Astrocyte of the spinal cord (primary cell): ENCODE measurements at places on chromosomes 5 and 9.

GRCh38 chr5:39076757-39077728 lies 2.8 kb upstream of the RICTOR start:
- peak; percentile 36 for DNase-seq

DNA sequence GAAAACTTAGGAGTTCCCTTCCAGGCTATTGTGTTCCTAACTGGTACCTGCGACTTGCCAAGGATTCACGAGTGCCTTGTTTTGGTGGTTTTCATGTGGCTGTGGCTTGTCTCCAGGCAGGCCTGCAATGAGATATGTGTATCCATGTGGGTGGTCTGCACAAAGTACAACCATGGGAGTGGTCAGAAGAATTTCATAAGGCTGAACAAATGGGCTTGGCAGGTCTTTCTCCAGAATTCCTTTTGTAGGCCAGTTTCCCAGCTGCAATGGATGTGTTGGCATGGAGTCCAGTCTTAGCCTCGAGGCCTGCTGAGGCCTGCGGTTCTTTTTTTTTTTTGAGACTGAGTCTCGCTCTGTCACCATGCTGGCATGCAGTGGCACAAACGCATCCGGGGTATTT lies 28.8 kb upstream of the MELK start:
- peak; percentile 68 for DNase-seq

DNA sequence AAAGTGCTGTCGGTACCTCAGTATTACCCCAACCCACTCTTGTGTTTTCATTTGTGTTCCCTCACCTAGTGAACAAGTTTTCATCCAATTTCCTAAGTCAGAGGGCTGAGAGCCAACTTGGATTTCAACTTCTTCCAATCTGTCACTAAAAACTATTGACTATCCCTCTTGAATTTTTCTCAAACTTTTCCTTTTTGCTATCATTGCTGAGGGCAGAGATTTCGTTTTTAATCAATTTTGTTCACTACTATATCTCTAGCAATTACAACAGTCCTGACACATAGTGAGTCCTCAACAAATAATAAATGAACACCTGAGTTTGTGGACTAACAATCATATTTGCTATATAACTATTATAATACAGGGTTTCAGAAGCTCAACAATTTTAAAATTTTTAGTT lies 29.0 kb downstream of the MEIKIN start:
- no peak for DNase-seq

- no peak for DNase-seq
Measured at GRCh38 chr5:98099448-98100105, 673.9 kb upstream of the RGMB start.

DNA sequence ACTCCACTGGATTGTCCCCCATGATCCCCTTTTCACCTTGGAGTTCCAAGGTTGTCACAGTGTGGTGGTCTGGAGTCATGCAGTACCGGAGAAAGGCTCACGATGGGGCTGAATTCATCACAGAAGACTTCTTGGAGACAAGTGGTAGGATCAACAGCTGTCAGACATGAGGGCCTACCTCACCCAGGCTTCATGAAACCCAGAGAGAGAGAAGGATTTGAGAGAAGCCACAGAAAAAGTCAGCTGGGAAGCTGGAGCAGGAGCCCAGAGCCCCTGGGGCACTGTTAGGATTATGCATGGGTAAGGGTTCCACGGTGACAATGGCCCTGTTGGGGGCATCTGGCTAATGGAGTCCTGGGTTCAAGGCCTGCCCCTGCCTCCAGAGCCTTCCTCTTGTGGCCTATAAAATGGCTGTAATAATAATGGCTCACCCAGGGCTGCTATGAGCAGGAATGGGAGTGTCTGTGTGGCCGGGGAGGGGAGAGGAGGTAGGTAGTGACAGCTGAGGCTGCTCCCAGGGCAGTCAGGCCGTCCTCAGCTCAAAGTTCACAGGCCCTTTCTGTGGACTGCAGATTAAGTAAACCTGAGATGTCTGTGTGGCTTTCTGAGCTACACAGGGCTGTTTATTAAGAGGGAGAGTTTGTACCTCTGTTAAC lies 910 bp downstream of the TRIM14 start:
- no peak for DNase-seq
